ENCODE measurements at places on chromosomes 2 and 18. TPM values are rescaled to one million over a fixed set of nuclear protein-coding genes. Genes with fewer than 3 reads are reported as not detected.

GRCh38 chr18:1585881-1586488 is 681.3 kb downstream of the ADCYAP1 start:
- no peak for DNase-seq

DNA sequence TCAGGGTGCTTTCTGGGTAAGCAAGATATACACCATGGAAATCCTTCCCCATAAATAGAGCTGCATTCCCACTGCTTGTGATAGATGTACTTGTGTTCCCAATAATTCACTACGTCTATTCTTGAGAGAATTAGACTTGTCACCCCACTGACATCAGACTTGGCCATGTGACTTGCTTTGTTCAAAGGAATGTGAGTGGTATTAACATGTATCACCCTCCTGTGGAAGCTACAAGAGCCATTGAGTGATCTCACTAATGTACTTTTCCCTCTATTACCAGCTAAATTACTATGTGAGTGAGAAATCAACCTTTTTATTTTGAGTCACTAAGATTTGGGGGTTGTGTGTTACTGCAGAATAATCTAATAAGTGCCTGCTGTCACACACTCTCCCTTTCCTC is 176.0 kb downstream of the CCDC178 start:
- DNase-seq, result no peak

DNA sequence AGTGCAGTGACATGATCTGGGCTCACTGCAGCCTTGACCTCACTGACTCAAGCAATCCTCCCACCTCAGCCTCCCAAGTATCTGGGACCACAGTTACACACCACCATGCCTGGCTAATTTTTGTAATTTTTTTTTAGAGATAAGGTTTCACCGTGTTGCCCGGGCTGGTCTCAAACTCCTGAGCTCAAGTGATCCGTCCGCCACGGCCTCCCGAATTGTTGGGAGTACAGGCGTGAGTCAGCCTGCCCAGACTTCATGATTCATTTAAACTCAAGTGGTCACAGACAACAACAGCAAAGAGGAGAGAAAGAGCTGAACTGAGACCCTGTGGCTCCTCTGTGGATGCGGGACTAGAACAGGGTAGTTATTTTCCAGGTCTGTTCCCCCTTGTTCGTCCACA is 83.0 kb downstream of the TSHZ1 start:
- no peak for DNase-seq

DNA sequence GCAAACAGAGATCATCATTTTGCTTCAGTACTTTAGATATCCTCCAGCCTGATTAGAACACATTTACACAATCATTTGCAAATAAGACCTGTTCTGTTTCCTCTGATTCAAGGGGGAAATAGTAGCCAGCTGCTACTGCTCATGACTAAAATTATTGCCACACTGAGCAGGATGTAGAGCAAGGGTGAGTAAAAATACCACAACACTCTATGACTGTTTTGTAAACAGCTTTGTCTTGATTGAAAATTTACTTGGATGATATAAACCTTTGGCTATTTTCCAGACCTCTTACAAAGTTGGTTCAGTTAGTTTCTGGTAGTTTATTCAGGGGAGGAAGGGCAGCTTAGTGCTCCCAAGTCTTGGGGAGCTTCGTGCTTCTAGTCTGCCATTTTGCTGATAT is 286.4 kb upstream of the CNTNAP5 start:
- DNase-seq, result no peak

- DNase-seq, result peak; percentile 5
These were observed 17.9 kb upstream of the GNAL start for GRCh38 chr18:11671156-11671555.

RAB6C gene
- total RNA-seq, result 0.23 TPM

GPR45 gene
- not detected for total RNA-seq

All from mucosa of gallbladder (tissue), 1 donor.